ENCODE measurements at places on chromosomes 6 and 20. TPM values are rescaled to one million over a fixed set of nuclear protein-coding genes. Genes with fewer than 3 reads are reported as not detected.

The ZNF334 gene
- polyA plus RNA-seq, result 29.6 TPM

The TP53TG5 gene
- 0.78 TPM for polyA plus RNA-seq

The HRH3 gene
- 0.33 TPM for polyA plus RNA-seq

The WFDC5 gene
- not detected for polyA plus RNA-seq

GRCh38 chr20:25020901-25021301, 28.4 kb upstream of the APMAP start:
- peaks cover 41% of the 10 kb centered on the region for H3K4me1 ChIP-seq
- H3K36me3 ChIP-seq, result peaks cover 87% of the 10 kb centered on the region
- no peak overlapping the region for H3K4me3 ChIP-seq
- no peak overlapping the region for H3K27ac ChIP-seq

- H3K27ac ChIP-seq, result no peak overlapping the region
- no peak for DNase-seq
- no peaks in the 10 kb centered on the region for H3K36me3 ChIP-seq
- H3K4me1 ChIP-seq, result no peaks in the 10 kb centered on the region
- no peaks in the 10 kb centered on the region for H3K27me3 ChIP-seq
These were observed 216.4 kb downstream of the UNC5CL start for GRCh38 chr6:40822619-40823018.

Measured in large intestine (tissue), 12 donors.